Occipital lobe (tissue), 3 donors: ENCODE measurements at places on chromosomes 5 and 9.

GRCh38 chr5:62780888-62781287 lies 202.3 kb downstream of the LRRC70 start:
- no peak for DNase-seq

GRCh38 chr9:69582544-69583297 lies 89.5 kb downstream of the APBA1 start:
- DNase-seq = no peak

GRCh38 chr5:14463629-14464028 lies 118.0 kb upstream of the OTULINL start:
- DNase-seq = no peak

GRCh38 chr5:11588803-11589202 lies 315.4 kb downstream of the CTNND2 start:
- DNase-seq = peak; percentile 39

GRCh38 chr5:14983666-14984441 lies 112.3 kb upstream of the ANKH start:
- DNase-seq = no peak

GRCh38 chr9:125509476-125509875 lies 197.5 kb downstream of the MAPKAP1 start:
- no peak for DNase-seq

DNA sequence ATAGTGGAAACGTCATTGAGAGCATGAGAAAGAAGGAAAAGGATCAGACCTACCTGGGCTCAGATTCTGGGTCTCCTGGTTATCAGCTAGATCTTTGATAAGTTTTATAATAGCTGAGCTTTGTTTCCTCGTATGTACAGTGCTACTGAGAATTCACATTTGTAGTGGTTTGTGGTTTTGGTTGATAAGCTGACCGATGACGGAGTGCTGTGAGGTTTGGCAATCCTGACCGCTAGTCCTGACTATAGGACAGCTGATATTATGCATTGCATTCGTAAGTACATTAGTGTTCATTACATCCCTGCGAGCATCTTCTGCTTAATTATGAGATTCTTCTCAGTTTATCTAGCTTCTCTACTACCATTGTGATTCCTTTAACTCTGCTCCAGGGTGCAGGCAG lies 190.7 kb upstream of the SLC27A6 start:
- no peak for DNase-seq
